Naive thymus-derived CD8-positive, alpha-beta T cell (primary cell): ENCODE measurements at places on chromosomes 5 and 9. TPM values are rescaled to one million over a fixed set of nuclear protein-coding genes. Genes with fewer than 3 reads are reported as not detected.

GRCh38 chr5:141941779-141942178 is 16.2 kb downstream of the PCDH12 start:
- peaks cover 2% of the 10 kb centered on the region for H3K36me3 ChIP-seq
- H3K27ac ChIP-seq: peak overlapping the region; percentile 85
- H3K4me3 ChIP-seq: no peak overlapping the region
- DNase-seq: no peak

- no peaks in the 10 kb centered on the region for H3K4me1 ChIP-seq
- no peak overlapping the region for H3K27ac ChIP-seq
- H3K27me3 ChIP-seq: peaks cover 38% of the 10 kb centered on the region
- H3K4me3 ChIP-seq: no peak overlapping the region
These were observed 172.3 kb upstream of the PPP1R26 start for GRCh38 chr9:135307300-135307699.

- DNase-seq: peak; percentile 36
- peaks cover 17% of the 10 kb centered on the region for H3K4me1 ChIP-seq
- no peaks in the 10 kb centered on the region for H3K36me3 ChIP-seq
These were observed 55.6 kb downstream of the RXRA start for GRCh38 chr9:134381671-134382516.

DNA sequence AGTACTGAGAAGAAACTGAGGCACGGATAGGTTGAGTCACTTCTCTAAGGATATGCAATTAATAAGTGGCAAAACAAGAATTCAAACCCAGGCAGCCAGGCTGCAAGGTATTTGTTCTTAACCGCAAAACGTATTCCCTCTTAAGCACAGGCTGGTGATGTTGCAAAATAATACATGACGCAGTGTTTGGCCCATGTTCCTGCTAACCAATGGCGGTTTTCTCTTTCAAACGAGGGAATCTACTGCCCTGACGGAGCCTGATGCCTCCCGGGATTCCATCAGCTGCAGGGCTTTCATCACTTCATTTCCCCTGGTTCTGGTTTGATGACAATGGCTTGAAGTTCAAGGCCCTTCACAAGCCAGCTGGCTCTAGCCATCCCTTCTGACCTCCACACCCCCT is 154.8 kb downstream of the SLIT3 start:
- DNase-seq: no peak
- H3K4me3 ChIP-seq: no peak overlapping the region
- no peaks in the 10 kb centered on the region for H3K4me1 ChIP-seq

- DNase-seq: no peak
- no peaks in the 10 kb centered on the region for H3K4me1 ChIP-seq
- H3K36me3 ChIP-seq: no peaks in the 10 kb centered on the region
- no peaks in the 10 kb centered on the region for H3K27me3 ChIP-seq
- no peak overlapping the region for H3K4me3 ChIP-seq
These were observed 1034.0 kb downstream of the TLE4 start for GRCh38 chr9:80605793-80606192.

Gene SHOC1
- not detected for polyA plus RNA-seq
